ENCODE measurements at places on chromosomes 5 and 9. TPM values are rescaled to one million over a fixed set of nuclear protein-coding genes. Genes with fewer than 3 reads are reported as not detected.
A peak's percentile ranks its signal among the peaks of the same experiment; 100 is the strongest.

The TAS2R1 gene
- not detected for total RNA-seq

The PHF24 gene
- total RNA-seq: not detected

The ANKRD20A1 gene
- total RNA-seq: 0.10 TPM

- no peak for DNase-seq
- H3K27me3 ChIP-seq: no peaks in the 10 kb centered on the region
- peak overlapping the region; percentile 79 for H3K4me3 ChIP-seq
- no peaks in the 10 kb centered on the region for H3K36me3 ChIP-seq
- no peaks in the 10 kb centered on the region for H3K4me1 ChIP-seq
- peak overlapping the region; percentile 8 for H3K27ac ChIP-seq
Observed at GRCh38 chr9:95506428-95506677, 10.4 kb downstream of the PTCH1 start.

DNA sequence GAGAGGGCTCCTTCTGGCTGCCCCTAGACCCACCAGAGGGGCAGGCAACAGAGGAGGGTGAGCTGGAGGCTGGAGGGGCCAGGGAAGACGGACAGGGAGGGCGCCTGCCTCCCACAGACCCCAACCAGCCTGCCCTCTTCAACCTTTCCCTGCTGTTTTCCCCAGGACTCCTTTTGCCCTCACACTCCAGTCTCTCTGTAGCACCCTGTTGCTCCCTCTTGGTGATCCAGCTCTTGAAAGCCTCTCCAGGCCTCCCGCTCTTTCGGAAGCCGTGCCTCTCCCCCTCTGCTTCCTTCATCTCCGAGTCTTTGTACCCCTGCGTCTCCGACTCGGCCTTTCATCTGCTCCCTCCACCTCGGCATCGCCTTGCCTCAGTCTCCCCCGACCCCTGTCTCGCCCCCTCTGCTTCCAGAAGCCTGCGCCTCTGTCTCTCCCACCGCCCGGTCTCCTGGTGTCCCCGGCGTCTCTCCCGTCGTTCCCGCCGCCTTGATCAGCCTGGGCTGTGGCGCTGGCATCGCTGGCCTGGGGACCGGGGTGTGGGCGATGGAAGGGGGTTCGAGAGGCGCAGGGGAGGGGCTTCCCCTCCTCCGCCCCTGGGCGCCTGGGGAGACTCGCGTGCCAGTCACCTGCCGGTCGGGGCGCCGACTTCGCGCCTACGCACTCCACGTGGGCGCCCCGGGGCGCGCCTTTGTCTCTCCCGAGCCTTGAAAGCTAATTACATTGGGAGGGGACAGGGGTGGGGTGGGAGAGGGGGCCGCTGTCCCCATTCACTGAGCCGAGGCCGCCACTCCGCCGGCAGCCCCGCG is 5.3 kb upstream of the PRDM12 start:
- H3K4me3 ChIP-seq: no peak overlapping the region
- no peaks in the 10 kb centered on the region for H3K4me1 ChIP-seq
- H3K27ac ChIP-seq: no peak overlapping the region
- H3K27me3 ChIP-seq: peaks cover 73% of the 10 kb centered on the region
- no peak for DNase-seq

GRCh38 chr9:87278971-87279733 is 218.5 kb upstream of the DAPK1 start:
- no peak overlapping the region for H3K27ac ChIP-seq
- peaks cover 10% of the 10 kb centered on the region for H3K4me1 ChIP-seq
- no peak for DNase-seq
- no peak overlapping the region for H3K4me3 ChIP-seq
- H3K36me3 ChIP-seq: no peaks in the 10 kb centered on the region
- H3K27me3 ChIP-seq: no peaks in the 10 kb centered on the region
